ENCODE measurements at places on chromosomes 12 and 14.

DNA sequence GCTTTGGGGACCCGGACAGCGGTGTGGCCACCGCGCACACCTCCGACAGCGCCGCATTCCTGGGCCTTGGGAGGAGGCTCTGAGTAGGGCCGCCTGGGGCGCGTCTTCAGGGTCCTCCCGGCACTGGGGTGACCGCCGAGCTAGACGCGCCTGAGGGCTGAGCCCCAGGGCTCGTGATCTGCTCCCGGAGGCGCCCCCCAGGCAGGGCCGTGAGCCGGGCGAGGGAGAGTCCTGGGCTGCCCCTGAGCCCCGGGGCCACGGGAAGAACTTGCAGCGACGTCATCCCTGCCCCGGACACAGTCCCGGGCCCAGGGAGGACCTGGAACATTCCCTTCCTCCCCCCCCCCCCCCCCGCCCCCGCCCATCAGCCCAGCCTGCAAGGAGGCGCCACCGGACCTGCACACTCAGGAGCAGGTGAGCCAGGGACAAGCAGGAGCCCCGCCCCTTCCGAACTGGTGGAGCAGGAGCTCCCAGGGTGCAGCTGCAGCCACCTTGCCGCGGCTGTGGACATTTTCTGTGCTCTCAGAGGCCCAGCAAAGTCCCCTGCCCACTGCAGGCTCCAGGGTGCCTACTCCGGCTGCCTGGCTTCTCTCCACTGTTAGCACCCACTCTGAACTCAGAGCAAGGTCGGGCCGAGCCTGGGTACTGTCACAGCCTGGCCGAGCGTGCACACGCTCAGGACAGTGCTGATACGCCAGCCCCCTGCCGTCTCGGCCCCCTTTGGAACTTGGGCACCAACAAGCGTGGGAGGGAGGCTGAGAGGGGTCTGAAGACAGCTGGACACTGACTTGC, 50.7 kb downstream of the A2M start:
- DNase-seq, result peak; percentile 9

DNA sequence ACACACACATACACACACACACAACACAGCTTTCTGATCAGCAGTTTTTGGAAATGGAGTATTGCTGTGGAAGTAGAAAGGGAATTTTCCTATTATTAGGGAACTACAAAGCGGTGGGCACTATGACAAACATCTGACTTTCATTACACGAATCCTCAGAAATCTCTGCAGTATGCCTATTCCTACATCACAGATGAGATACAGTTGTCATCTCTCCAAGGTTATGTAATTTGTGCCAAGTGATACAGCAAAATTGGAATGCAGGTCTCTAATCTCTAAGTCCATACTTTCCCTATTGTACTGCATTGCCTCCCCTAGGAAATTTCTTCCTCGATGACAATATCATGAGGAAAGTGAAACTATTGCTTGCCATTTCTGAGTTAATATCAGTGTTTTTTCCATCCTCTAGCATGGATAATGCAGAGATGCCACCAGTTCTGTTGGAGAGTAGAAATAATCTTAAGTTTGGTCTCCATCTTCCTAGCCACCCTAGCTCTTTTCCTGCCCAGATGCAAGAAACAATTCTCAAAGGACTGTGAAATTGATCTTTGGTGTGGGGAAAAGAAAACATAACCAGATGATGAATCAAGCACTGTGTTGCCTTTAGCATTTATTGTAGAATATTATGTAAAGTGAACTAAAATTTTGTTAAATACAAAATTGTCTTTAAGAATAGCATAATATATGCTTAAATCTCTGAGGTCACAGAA, 94.7 kb downstream of the ERGIC2 start:
- peak; percentile 55 for DNase-seq

- DNase-seq, result peak; percentile 27
Observed at GRCh38 chr12:95203487-95204030, 13.7 kb downstream of the FGD6 start.

GRCh38 chr12:24709216-24709615, 239.7 kb downstream of the BCAT1 start:
- peak; percentile 72 for DNase-seq

GRCh38 chr12:87930033-87930432, 99.2 kb downstream of the C12orf50 start:
- peak; percentile 82 for DNase-seq

GRCh38 chr12:108744021-108744897, 12.9 kb upstream of the CORO1C start:
- no peak for DNase-seq

GRCh38 chr14:67643713-67644112, 24.0 kb downstream of the ARG2 start:
- DNase-seq, result no peak

GRCh38 chr12:20492251-20492760, 124.0 kb downstream of the PDE3A start:
- DNase-seq, result peak; percentile 95

DNA sequence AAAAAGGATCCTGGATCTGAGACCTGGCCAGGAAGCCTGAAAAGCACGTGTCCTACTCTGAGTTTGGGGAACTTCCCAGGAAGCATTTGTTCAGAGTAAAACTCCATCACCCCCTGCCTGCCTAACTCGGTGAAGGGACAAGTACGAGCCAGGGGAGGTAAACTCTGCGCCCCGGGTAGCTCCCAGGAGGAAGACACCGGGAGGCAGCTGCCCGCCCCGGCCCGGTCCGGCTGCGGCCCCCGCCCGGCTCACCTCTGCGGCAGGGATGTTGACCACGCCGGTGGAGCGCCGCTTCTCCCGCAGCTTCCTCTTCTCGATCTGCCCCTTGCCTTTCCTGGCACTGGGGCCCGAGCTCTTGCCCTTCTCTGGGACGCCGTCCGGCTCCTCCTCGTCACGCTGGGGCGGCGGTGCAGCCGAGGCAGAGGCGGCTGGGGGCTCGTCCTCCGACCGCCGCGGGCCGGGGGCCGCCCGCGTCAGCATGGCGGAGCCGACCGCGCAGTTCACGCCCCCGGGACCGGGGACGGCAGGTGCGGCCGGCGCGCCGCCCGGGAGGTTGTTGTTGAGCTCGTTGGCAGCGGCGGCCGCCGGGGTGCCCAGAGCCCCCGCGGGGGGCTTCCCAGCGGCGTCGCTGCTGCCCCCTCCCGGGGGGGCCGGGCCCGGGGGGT, 1.2 kb downstream of the PAWR start:
- DNase-seq, result peak; percentile 74

DNA sequence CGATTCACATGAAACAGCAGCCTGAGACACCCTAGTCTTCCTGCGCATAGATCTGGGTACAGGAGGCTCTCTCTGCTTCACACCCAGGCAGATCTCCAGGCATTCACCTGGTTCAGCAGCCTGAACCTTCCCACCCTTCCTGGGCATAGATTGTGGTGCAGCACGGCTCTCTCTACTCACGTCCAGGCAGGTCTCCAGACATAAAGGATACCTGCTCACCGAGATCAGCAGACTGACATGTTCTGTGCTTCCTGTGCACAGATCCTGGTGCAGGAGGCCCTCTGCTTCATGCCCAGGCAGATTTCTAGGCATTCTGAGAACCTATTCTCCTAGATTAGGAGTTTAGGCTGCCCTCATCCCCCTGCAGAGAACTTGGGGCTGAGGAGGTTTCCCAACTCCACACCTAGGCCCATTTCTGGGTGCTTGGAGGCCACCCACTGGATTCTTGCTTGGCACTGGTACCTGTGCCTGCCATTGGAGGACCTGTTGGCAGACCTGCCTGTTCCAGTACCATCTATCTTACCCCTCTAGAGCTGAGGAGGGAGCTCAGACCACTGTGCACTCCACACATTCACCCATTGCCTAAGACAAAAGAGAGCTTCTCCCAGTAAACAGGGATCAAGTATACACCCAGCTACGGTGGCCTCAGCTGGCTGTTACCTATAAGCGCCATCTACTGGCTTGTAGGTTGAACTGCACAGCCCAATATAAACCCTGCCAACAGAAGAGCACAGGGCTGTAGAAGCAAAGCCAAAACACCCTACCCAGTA, 28.0 kb upstream of the GARIN6 start:
- DNase-seq, result peak; percentile 30

- DNase-seq, result no peak
Observed at GRCh38 chr12:72135021-72135301, 137.2 kb upstream of the TRHDE start.

- DNase-seq, result peak; percentile 75
Observed at GRCh38 chr12:22100958-22101748, 55.1 kb downstream of the CMAS start.

DNA sequence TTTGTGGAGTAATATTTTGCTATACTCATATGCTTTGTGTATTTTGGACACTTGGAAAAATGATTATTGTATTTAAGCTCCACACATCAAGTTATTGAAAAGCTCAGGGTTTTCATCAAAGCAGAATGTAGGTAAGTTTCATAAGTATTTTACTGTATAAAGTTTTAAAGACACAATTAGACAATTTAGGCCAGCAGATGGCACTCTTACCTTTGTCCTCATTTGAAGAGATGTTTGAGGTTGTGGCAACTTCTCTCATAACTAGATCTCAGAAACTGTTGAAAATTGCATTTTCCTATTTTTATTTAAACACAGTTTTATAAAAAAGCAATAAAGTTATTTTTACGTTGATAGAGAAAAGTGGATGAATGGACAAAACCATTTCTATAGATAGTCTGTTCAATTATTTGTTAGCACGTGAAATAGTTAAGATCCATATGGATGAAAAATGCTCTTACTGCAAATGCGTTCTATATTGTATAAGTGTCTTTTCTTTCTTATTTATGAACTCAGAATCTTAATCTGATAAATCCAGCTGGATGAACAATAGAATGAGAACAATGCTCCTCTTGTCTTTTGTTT, 300.0 kb downstream of the AEBP2 start:
- DNase-seq, result peak; percentile 70

GRCh38 chr12:77549383-77550128, 281.1 kb upstream of the NAV3 start:
- DNase-seq, result no peak

DNA sequence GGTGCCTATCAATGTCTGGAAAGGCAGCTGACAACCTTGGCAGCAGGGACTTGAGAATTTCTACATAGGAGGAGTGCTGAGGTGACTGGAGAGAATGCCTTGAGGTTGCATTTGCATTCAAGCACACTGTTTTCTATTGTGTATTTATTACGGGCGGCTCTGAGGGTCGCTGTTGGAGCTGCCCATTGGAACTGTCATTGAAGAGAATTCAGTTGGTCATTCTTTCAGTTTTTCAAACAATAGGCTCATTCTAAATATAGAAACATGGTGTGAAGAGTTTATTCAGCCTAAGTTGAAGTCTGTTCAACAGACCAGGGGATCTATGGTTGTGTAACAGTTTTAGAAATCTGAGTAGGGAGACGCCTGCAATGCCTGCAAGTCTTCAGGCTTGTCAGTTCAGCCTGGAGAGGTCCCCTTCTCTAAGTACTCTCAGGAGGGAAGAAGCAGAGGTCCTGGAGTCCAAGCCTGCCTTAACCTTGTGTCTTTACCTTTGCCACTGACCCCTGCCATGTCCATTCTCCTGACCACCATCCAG, 9.8 kb upstream of the ABHD12B start:
- peak; percentile 77 for DNase-seq

GRCh38 chr14:35234012-35234805, 58.0 kb upstream of the PSMA6 start:
- peak; percentile 82 for DNase-seq

DNA sequence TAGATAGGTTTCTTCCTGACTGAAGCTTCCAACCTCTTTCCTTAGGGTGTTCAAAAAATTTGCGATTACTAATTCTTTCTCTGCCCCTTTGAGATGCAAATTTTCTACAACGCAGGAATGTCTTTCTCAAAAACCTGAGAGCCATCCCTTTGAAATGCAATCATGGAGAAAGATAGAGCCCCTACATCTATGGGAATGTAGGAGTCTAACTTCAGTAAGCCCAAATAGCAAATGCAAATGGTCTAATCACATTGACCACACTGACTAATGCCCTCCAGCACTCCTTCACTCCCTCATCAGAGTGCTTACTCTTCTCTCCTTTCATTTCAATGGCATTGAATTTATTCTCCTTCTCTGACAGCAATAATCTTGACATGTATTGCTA, 107.1 kb downstream of the SLC6A15 start:
- no peak for DNase-seq

- DNase-seq, result peak; percentile 15
Observed at GRCh38 chr12:67625004-67625403, 23.5 kb upstream of the DYRK2 start.

DNA sequence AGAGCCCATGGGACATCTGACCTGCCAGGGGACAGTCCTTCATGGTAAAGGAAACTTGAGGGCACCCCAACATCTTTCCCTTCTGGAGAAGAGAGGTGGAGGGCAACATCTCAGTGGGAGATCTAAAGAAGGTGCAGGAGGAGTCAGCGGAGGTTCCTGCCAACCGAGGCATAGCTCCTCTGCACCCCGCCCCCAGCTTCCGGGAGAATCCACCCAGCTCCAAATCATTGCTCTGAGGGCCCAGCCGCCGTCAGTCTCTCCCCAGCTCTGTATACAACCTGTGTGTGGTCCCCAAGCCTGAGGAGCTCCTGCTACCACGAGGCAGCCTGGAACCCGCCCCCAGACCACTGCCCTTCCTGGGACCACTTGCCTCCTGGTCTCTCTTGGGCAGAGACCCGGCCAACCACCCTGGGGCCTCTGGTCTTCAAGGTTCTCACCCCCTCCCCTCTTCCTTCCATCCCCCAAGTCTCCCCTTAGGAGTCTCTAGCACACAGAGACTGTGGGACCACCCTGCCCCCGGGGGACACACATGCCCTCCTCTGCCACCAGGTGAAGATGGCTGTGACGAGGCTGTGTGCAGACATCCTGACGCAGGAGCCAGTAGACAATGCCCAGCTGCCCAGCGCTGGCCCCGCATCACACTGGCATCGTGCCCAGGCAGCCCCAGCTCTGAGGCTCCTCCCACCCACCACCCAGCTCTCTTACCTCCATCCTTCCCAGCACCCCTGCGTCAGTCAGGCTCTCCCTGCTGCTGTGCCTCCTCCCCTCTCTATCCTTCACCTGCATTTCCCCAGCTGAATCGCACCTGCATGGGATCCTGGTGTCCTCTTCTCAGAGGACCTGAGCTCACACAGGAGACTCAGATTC, 13.0 kb upstream of the NUDT14 start:
- DNase-seq, result no peak

DNA sequence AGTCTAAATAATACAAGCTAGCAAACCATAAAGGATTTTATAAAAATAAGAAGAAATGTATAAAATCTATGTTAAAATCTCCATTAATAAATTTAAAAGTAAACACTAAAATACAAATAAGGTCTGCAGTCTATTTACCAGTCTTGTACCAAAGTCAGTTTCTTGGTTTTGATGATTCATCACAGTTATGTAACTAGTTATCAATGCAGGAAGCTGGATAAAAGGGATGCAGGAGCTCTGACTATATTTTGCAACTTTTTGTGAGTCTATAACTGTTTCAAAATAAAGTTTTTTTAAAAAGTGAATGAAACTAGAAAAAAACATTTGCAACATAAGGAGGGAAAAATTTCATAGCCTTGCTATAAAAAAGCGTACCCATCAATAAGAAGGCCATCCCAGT, 151.5 kb downstream of the DERA start:
- DNase-seq, result peak; percentile 69

GRCh38 chr12:1830981-1831963, 10.9 kb downstream of the LRTM2 start:
- peak; percentile 56 for DNase-seq

DNA sequence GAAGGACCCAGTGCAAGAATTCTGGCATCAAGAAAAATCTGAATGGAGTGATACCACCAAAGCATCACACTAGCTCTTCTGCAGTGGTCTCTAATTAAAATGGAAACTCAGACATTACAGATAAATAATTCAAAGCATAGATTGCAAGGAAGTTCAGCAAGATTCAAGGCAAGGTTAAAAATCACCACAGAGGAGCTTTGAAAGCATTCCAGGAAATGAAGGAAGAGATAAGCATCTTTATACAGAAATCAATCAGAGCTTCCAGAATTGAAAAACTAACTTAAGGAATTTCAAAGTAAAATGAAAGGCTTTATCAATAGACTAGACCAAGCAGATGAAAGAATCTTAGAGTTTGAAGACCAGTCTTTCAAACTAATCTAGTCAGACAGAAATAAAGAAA, 20.4 kb upstream of the GLIPR1 start:
- no peak for DNase-seq

Measured in iris pigment epithelial cell (primary cell).